ENCODE measurements at places on chromosomes 12 and 14. TPM values are rescaled to one million over a fixed set of nuclear protein-coding genes. Genes with fewer than 3 reads are reported as not detected.

- DNase-seq: no peak
Observed at GRCh38 chr12:58528271-58528670, 392.0 kb downstream of the LRIG3 start.

GRCh38 chr12:25384893-25385248 lies 134.1 kb upstream of the KRAS start:
- DNase-seq: no peak

Gene ADCY4
- not detected for total RNA-seq

DNA sequence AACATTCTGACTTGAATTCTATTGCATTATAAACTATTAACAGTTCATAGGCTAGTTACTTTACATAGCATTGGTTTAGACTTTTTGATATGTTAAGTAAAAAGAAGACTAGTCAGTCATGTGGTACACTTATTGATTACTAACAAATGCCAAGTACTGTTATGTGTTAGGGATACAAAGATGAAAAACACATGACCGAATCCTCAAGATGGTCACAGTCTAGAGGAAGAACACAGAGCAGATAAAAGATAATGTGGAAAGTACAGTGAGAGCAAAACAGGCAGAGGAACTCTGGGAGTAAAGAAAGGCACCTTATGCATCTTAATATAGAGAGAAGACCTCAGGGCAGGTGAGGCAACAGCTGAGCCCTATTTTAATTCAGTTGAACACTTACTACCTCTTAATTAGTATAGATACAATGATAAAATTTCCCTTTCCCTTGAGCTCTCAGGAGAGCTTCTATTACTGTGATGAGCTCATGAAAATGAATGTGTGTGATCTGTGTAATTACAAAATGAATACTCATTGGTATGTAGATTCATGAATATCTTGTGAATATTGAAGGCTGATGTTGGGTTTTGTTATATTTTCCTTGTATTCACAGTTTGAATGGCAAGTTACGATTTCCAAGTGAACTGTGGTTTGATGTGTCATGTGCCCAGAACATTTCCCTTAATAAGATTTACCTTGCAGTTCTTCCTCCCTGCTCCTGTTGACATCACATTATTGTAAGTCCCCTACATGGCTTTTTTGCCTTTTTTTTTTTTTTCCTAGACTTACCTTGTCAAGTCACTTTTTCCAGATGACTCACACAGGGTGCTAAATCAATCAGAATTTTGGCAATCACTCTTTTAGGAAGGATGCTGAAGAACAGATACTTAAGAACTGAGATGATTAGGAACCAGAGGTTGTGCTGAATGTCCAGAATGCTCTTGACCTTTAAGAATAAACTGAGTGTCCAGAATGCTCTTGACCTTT lies 29.5 kb upstream of the MSRB3 start:
- peak; percentile 37 for DNase-seq

DNA sequence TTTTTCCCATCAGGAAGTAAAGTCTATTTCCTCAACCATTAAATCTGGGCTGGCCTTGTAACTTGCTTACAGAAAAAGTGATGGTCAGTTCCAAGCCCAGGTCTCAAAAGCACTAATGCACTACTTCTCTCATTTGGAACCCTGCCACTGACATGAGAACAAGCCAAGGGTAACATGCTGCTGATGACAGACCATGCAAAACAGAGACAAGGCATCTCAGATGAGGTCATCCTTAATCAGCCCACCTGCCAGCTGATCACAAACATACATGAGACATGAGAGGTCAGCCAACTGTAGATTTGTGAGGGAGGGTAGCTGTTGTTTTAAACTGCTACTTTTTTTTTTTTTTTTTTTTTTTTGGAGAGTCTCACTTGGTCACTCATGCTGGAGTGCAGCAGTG lies 16.2 kb downstream of the TWF1 start:
- peak; percentile 19 for DNase-seq

DNA sequence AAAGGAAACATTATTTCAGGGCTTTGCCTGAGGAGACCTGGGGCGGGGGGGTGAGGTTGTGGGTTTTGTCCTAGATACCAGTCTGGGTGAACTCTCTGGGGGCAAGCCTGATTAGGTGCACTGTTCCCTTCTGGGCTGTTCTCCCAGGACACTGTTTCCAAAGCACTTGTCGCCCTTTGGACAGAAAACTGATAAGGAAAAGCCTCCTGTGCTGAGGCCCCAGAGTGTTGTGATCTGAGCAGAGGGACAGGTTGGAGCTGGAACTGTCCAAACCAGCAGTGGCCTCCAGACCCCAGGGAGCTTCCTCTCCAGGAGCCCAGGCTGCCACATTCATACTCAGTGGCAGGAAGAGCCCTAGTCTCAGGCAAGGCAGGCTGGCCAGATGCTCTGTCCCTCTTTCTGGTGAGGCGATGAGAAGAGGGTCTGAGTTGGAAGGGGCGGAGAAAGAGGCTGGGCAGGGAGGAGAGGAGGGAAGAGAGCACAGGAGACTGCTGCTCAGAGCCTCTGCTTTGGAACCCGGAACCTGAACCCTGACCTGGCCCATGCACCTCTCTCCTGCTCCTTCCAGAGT lies 1.9 kb downstream of the GALNT16 start:
- no peak for DNase-seq

DNA sequence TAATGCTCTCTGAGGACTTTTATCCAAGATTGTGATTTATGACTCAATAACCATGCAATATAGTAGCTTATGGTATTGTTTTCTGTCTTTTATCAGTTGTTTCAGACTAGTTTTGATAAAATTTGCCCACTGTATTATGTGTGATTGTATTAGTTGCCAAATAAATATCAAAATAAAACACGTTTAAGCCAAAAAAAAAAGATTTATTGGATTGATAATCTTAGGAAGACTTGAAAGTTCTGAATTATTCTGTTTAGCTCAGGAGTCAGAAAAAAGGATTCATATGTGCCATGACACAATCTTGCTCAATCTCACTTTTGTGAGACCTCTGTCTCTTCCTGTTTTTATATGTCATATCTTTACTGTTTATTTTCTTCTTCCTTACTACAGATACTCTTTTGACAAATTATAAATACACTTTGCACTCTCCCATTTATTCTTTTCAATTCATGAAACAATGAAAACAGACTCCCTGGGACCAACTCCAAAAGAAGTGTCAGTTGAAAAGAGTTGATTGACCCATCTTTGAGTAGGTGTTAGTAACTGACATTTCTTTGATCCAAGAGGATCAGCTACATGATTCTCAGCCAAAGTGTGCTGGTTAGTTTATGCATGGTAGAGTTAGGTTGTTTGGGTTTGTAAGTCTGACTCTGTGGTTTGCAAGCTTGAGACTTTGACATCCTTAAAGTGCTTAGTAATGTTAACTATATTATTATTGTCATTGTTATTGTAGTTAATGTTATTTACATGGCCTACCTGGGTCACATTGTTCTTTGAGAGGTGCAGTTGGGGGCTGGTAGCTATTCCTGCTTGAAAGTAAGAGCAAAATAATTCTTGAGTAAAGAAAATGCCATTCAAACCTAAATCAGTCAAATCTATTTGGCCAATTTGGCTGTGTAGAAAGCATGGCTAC lies 2.5 kb downstream of the OR6C76 start:
- DNase-seq: no peak

DNA sequence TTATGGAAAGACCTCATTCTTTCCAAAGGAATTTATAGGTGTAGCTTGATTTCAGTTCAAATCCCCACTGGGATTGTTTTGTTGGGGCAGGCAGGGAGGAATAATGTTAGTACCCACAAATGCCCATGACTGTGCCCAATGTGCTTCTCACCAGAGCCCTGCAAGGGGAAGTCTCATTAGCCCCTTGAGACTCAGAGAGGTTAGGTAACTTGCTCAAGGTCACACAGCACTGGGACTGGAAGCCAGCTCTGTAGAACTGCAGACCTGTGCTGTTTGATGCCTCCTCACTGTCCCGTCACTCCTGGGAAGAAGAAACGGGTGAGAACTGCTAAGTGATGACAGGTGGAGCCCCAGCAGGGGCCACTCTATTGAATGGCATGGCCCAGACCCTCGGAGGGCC lies 8.9 kb downstream of the ANKRD9 start:
- DNase-seq: no peak

Gene NPFF
- total RNA-seq: not detected

Gene ZNF891
- total RNA-seq: 0.52 TPM

- DNase-seq: no peak
Observed at GRCh38 chr14:89740241-89740640, 214.3 kb downstream of the EFCAB11 start.

Gene CLEC2D
- 1.6 TPM for total RNA-seq

GRCh38 chr12:87690236-87690810 lies 338.9 kb downstream of the C12orf50 start:
- DNase-seq: no peak

DNA sequence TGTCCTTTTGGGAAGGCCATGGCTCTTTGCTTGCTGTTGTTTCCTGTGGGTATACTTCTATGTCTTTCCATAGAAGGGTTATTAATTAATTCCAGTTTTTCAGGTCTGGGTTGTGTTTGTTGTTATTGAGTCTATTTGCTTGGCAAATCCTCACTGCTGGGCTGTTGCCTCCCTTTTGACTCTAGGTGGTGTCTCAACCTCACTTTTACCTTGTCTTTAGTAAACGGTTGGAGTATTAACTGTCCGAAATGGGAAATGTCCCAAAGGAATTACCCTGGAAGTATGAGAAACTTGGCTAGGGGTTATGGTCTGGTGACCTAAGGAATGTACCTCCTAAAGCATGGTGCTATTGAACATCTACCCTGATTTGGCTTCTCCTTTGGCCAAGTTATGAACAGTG lies 16.7 kb downstream of the PRH1 start:
- DNase-seq: no peak

- DNase-seq: no peak
Observed at GRCh38 chr12:3219233-3219632, 142.1 kb downstream of the TSPAN9 start.

- DNase-seq: no peak
Observed at GRCh38 chr14:67650694-67651093, 23.7 kb downstream of the VTI1B start.

DNA sequence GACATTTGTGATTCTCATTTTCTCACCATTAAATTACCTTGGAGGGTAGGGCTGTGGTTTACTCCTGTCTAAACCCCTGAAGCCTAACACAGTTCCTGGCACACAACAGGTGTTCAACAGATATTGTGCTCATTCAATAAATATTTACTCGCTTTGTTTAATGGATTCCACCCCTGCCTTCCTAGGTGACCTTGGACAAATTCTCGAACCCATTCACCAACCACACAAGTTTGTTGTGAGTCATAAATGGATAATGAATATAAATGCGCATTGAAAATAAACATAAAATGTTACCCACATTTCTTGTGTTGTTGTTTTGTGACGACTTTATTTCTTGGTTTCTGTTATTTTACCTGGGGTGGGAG lies 362 bp upstream of the TSFM start:
- no peak for DNase-seq

DNA sequence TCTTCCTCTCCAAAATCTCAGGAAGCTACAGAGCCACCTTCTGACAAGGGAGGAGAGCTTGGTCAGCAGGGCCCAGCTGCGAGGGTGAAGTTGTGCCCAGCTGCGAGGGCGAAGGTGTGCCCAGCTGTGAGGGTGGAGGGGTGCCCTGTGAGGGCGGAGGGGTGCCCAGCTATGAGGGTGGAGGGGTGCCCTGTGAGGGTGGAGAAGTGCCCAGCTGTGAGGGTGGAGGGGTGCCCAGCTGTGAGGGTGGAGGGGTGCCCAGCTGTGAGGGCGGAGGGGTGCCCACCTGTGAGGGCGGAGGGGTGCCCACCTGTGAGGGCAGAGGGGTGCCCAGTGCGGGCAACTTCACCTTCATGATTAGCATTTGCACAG lies 20.4 kb upstream of the TTC7B start:
- DNase-seq: no peak

Gene SLC5A8
- not detected for total RNA-seq

Gene ITPR2
- total RNA-seq: 16.5 TPM

DNA sequence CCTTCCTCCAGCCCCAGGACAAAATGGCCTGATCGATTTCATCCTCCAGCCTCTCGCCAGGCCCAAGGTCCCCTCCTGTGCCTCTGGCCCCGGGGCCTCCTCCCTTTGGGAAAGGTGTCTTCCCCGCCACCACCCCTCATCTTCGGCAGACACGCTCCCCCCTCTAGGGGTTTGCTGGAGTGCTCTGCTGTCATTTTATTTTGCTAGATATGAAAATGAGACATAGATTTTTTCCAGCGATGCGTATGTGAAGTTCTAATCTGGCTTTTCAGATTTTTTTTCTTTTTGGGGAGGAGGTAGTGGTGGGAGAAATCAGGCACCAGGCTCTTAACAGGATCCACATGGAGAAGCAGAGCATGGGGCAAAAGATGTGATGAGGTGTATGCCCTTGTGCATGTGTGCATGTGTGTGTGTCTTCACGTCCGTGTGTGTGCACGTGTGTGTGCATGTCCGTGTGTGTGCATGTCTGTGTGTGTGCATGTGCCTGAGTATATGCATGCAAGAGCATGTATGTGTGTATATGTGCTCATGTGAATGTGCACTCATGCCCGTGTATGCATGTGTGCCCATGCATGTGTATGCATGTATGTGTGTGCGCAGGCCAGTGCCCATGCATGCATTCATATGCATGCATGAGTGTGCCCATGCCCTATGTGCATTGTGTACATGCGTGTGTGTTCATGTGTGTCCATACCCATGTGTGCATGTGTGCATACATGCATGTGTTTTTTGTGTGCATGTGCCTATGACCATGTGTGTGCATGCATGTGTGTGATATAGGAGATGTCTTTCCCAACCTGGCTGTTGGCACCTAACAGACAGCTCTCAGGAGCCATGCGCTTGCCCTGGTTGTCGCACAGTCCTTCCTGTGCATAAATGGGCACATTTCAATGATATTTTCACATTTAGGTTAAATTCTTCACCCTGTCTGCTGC lies 203.0 kb downstream of the RBM19 start:
- DNase-seq: no peak

GRCh38 chr14:33925235-33925634 lies 25.6 kb downstream of the EGLN3 start:
- no peak for DNase-seq

Gene DEPDC4
- 2.0 TPM for total RNA-seq

DNA sequence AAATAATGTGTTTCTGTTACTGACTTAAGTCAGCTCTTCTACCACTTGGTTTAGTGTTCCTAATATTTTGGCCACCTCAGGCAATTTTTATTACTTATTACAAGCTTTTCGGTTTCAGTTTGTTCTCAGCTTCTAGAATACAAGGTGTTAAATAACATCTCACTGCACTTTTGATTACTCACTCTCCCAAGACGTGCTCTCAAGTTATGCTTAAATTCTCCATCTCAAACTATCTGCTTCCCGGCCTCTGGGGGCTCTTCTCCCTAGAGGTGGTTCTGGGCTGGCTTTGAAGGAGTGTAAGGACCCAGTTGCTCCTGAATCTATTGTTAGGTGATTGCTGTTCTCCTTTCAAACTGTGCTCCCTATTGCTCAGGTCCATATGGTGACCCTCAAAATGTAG lies 193.9 kb upstream of the DDHD1 start:
- DNase-seq: no peak

Gene DPF3
- not detected for total RNA-seq

Gene PDZRN4
- not detected for total RNA-seq

Gene PPP1R1A
- 9.2 TPM for total RNA-seq

Gene MYF5
- not detected for total RNA-seq

All from Caki2 (cell line).